ENCODE measurements at places on chromosomes 12 and 14.

DNA sequence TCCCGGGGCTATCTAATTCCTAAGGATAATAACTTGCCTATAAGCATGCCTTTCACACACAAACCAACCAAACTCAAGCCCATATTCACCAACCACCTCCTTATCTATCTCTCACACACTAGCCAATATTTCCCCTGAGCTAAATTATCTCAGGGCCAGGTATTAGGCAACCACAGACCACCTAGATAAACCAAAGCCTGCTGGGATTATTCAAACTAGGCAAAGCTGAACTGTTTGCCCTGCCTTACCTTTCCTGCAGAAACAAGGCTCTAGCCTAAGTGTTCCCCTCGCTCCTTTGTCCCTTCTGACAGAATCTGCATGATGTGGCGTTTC, 114.7 kb upstream of the EEA1 start:
- no peak for DNase-seq

GRCh38 chr14:24123424-24124417, 6.7 kb upstream of the FITM1 start:
- DNase-seq: no peak

DNA sequence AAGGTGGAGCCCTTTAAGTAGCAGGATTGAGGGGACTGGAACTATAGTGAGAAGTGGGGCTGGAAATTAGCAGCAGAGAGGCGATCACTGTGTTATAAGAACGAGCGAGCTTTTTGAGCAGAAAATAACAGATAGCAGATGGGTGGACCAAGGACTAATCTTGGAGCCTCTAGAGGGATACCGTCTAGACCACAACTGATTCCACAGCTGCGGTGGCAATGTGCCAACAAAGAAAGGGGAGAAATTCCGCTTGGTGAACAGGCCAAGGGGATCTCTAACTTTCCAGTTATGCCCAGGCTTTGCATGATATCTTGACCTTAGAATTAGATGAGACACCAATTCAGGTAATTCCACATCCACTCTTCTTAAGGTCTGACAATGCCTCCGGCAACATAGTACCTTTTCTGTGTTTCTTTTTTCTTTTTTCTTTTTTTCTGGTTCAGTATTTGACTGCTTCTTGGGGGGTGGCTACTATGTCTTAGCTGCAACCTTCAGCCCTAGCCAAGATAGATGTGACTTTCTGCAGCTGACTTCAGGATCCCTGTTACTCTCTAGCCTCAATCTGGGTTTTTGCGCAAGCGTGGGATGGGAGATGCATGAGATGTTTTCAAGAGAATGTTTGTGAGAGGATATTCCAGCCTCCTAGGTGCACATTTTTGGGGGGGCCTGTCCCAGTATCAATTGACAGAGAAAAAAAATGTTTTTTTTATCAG, 143.4 kb upstream of the CPSF6 start:
- no peak for DNase-seq

DNA sequence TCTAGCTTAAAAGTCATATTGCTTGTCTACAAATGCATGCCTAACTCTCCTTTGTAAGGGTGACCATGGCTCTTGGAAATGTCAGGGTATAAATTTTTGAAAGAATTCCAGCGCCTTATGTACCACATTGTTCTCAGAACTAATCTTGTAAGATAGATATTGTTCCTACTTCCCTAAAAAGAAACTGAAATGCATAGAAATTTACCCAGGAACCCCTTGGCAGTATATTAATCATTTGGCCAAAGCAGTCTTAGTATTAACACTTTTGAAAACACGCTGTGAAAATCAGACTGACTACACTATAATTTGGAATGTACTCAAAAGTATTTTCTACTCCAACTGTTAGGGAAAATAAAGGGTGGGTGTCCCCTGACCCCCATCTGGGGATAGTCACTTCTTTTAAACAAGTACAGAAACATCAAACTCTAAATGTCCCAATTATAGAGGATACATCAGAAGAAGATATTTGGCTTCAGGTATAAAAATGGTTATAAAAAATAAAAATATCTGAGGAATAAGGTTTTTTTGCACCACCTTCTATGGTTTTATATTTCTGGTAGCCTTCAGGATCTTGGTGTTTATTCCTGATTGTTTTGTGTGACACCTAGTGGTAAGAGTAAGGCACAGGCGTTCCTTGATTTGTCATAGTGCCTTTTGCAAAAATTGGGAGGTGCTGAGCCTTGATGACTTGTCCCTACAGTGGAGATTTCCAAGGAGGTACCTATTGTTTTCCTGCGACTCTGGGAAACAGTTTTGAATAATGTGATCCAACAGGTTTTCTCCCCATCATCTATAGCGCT, 2.2 kb upstream of the NFKBIA start:
- no peak for DNase-seq
